ENCODE measurements at places on chromosomes 16 and 17.

- DNase-seq, result no peak
These were observed 206.4 kb downstream of the ZFHX3 start for GRCh38 chr16:72841506-72841905.

- DNase-seq, result no peak
These were observed 8.7 kb downstream of the DNAI2 start for GRCh38 chr17:74282587-74283370.

DNA sequence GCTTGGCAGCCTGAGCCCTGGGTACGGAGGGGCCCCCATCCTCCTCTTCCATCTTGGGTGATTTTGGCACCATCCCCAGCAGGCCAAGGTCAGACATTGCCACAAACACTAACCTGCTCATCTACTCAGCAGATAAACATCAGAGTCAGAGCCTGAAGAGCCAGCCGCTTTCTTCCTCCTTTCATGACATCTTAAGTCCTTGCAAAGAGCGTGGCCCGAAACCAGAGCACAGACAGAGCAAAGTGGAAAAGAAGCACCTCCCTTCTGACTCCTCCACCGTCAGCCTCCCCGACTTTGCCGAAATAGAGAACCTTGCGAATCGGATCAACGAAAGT is 60.4 kb upstream of the RPH3AL start:
- no peak for DNase-seq

GRCh38 chr17:41024697-41025096 is 2.3 kb downstream of the KRTAP1-5 start:
- DNase-seq, result no peak

- no peak for DNase-seq
These were observed 224.3 kb upstream of the EEF2KMT start for GRCh38 chr16:5321930-5322329.

DNA sequence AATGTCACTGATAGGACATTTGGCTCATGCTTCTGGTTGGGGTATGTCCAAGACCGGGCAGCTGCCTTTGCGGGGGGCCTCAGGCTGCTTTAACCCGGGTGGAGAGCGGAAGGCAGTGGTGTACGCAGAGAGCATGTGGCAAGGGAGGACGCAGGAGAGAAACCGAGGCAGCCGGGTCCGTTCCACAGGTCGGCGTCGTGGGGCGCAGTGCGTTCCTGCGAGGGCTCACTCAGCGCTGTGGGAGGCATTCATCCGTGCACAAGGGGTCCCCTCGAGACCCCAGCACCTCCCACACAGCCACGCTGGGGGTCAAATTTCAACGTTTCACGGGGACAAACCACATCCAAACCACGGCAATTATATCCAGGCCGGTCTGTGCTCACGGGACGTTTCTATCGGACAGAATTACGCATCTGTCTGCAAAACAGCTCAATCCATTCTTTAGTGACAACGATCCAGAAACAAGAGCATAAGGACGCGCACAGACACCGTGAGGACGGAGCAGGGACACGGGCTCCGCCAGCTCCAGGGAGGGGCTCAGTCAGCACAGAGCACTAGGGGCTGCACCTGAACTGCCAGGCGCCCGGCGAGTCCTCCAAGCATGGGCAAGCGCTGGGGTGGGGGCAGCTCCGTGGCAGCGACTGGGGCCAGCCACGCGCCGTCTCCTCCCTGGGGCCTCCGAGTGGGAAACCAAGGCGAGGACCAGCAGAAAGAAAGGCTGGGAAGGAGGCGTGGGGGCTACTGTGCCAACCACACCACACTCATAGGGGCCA is 108.4 kb upstream of the METRNL start:
- DNase-seq, result no peak

- no peak for DNase-seq
These were observed 66.4 kb downstream of the SRCIN1 start for GRCh38 chr17:38539386-38539785.
